ENCODE measurements at places on chromosomes 6 and 20.
A peak's percentile ranks its signal among the peaks of the same experiment; 100 is the strongest.

- DNase-seq: no peak
Measured at GRCh38 chr6:32982702-32983492, 14.5 kb downstream of the BRD2 start.

- DNase-seq: no peak
Measured at GRCh38 chr6:75052491-75052890, 153.4 kb downstream of the COL12A1 start.

DNA sequence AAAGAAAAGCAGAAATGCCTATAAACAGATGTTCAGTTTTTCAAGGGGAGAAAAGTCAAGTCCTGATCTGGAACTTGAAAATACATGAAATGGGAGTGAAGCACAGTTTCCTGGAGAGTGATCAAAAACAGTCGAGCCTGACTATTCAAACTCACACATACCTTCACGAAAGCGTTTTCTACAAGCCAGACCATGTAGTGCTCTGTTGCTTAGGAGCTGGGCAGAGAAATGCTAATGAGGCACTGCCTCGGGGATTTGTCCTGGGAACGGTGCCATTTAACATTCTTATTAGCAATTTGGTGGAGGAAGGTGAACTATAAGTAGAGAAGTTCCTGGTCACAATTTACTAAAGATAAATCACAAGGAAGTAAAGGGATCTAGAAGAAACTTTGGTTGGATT is 5.9 kb downstream of the NHSL1 start:
- no peak for DNase-seq

- DNase-seq: no peak
Measured at GRCh38 chr20:62487-62886, 25.0 kb upstream of the DEFB125 start.

DNA sequence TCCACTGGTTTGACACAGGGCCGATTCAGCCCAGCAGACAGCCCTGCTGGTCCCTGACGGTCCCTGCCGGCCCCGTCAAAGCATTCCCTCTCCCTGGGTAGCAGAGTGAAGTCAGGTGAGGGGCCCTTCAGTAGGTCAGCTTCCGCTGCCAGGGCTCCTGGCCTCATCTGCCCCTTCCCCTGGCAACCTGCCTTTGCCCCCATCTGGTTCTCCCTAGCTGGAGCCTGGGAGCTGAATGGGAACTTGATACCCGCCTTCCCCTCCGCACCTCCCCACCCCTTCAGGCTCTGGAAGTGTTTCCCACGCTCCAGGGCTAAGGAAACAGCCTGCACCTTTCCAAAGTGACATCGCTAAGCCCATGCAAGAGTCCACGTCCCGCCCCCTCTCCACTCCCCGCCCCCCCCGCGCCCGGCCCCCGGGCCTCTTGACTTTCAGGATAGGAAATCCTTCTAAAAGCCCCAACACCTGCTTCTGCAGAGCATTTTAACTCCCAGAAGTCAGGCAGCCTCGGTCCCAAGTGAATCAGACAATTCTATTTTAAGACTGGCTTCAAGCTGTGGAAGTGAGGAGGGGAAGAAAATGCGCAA is 53.3 kb downstream of the ISM1 start:
- DNase-seq: no peak

- no peak for DNase-seq
Measured at GRCh38 chr6:111794300-111794699, 79.0 kb downstream of the FYN start.

DNA sequence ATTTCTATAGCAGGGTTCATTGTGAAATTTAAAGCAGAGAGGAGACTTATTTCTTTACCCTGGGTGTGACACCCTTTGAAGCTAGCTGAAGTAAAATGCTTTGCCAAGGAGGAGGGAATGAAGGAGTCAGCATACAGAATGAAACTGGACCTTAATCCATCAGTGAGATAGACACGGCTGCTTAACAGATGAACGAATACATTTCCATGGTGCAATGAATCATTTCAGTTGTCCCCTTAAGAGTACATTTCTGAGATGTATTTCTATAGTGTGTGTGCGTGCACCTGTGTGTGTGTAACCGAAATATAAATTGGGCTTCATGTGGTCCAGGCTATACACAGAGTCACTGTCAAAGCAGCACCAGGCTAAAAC is 73.8 kb upstream of the CD93 start:
- no peak for DNase-seq

DNA sequence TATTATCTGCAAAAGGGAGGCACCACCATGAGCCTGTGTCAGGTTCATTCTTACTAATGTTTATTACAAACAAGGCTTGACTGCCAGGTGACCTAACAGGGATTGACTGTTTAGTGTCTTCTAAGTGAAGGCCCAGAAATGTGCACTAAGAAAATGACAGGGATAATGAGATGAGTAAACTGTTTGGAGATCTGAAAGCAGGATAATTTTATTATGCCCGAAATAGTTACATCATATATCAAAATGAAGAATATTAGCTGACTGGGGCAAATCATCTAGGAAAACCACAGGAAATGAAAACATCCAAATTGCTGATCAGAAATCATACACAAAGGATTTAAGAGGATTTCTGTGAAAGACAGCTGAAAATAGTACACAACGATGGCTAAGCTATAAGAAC is 516.7 kb downstream of the HDGFL1 start:
- DNase-seq: no peak

DNA sequence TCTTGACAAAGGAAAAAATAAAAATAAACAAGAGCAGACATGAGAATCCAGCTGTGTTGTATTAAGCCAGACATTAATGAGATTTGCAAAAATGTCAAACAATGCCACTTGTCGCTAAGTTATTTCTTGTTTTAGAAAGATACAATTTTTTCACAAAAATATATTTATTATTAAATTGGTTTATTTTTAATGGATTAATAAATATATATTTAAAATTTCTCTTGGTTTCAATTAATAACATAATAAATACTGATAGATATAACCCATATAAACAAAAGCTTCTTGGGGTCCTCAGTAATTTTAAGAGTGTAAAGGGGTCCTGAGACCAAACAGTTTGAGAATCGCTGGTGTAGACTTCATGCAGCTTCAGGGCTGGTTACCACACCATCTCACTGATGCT is 26.1 kb downstream of the TUBB2B start:
- DNase-seq: no peak

DNA sequence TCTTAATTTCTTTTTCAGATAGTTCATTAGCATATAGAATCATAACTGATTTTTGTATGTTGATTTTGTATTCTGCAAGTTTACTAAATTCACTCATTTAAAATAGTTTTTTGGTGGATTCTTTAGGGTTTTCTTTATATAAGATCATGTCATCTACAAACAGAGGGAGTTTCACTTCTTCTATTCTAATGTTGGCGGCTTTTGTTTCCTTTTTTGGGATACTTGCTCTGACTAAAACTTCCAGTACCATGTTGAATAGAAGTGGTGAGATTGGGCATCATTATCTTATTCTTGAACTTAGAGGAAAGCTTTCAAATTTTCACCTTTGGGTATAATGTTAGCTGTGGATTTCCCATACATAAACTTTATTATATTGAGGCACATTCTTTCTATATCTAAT is 296.9 kb downstream of the BCKDHB start:
- DNase-seq: no peak

GRCh38 chr6:167350731-167351655 is 26.1 kb downstream of the TTLL2 start:
- DNase-seq: peak; percentile 64

DNA sequence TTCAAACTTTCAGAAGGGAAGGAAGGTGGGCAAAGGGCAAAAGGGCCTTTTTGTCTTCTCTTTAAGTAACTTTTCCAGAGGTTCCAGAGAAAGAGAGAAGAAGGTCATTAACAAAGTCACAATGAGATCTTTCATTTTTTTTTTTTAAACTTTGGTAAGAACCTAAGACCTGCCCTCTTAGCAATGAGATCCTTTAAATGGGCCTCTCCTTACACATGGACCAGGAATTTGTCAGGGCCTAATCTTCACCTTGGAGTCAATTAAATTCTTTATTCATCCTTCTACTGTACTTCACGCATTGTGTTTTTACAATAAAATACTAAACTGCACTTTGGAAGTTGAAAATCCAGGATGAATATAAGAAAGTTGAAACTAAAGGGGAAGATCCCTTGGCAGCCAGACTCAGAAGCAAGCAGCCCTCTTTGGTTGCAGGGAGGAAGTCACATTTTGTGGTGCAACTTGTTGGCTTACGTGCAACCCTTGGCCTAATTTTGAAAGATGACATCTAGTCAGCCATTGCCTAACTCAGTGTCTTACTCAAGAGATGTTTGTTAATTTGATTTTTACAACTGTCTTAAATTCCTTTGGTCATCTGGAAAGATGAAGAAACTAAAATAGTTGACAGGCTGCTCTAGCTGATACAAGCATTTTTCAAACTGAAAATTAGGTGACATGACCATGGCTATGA is 11.9 kb upstream of the TMEM170B start:
- no peak for DNase-seq

- no peak for DNase-seq
Measured at GRCh38 chr20:36261389-36262105, 25.3 kb downstream of the AAR2 start.

DNA sequence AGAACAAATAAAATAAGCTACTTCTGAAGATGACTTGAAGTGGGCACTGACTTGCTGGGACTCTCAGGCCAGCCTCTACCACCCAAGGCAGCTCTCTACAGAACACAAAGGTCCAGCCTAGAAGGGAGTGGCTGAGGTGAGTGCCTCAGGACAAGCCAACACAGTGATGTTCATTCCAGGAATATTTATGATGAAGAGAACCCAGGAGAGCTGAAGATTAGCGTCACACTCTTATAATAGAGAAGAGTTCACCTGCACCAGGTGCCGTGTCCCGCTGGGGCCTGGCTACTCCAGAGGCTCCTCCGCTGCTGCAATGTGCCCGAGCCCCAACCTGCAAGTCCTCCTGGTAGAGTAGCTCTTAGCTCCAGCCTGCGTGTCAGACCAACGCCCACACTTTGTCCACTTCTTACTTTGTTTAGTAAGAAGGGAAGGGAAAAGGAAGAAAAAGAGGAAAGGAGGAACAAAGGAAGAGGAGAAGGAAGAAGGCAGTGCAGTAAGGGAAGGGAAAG is 182.4 kb upstream of the QKI start:
- DNase-seq: no peak

DNA sequence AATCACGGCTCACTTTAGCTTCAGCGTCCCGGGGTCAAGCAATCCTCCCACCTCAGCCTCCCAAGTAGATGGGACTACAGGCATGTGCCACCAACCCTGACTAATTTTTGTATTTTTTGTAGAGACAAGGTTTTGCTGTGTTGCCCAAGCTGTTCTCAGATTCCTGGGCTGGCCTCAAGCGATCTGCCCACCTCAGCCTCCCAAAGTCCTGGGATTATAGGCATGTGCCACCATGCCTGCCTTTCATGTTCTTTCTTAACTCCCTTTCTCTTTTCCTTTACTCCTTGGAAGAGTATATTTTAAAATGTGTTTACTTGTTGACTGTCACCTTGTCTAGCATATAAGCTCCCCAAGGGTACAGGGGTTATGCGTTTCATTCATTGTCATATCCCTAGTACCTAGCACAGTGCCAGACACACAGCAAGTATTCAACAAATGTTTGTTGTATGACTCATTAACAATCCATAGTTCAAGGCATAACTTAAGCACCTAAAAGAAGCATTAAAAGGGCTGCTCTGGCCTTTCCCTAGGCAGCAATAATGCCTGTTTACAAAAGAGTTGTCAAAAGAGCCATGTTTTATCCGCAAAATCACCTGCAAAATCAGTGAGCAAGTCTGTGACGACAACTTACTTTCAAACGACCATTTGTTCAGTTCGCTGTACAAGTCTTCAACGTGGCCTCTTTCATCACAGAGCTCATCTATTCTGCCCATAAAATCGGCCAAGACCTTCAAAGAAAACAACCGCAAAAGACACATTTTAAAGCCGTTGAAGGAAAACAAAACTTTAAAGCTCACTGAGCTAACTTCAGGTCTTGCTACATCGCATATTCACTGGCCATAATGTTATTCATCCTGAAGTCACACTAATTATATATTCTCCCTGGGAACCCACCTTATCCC is 4.6 kb downstream of the CYP24A1 start:
- DNase-seq: no peak

DNA sequence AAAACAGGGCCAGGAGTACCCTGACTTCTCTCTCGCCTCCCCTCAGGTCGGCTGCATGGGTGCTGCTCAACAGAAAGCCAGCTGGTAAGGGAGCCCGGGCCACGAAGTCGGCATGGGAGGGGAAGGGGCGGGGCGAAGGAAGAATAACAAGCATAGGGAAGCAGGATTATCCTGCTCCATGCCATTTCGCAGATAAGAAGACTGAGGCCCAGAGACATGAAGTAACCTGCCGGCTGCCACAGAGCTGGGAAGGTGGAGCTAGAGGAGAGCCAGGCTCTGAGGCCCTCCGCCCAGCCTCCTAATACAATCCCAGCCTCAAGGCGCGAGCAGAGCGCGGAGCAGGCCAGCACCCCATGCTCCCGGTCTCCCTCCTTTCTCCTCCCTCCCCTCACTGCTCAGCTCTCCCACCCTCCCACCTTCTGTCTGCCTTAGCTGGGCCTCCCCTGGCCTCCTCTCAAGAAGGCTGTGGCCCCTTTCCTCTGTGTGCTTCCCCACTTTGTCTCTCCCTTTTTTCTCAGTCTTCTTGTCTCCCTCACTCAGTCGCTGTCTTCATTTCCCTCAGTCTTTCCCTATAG is 13.2 kb upstream of the HMGA1 start:
- DNase-seq: no peak

DNA sequence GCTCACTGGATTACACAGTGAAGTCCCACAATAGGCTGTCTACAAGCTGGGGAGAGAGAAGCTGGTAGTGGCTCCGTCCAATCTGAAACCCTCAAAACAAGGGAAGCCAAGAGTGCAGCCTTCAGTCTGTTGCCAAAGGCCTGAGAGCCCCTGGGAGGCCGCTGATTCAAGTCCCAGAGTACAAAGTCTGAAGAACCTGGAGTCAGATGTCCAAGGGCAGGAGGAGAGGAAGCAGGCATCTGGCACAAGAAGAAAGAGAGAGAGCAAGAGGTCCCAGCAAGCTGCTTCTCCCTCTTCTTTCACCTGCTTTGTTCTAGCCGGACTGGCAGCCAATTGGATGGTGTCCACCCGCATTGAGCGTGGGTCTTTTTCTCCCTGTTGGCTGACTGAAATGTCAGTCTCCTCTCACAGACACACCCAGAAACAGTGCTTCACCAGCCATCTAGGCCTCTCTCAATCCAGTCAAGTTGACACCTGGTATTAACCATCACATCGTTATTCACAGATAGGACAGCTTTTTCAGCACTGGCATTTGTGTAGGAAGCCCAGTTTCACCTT is 51.2 kb downstream of the CRYBG1 start:
- no peak for DNase-seq

DNA sequence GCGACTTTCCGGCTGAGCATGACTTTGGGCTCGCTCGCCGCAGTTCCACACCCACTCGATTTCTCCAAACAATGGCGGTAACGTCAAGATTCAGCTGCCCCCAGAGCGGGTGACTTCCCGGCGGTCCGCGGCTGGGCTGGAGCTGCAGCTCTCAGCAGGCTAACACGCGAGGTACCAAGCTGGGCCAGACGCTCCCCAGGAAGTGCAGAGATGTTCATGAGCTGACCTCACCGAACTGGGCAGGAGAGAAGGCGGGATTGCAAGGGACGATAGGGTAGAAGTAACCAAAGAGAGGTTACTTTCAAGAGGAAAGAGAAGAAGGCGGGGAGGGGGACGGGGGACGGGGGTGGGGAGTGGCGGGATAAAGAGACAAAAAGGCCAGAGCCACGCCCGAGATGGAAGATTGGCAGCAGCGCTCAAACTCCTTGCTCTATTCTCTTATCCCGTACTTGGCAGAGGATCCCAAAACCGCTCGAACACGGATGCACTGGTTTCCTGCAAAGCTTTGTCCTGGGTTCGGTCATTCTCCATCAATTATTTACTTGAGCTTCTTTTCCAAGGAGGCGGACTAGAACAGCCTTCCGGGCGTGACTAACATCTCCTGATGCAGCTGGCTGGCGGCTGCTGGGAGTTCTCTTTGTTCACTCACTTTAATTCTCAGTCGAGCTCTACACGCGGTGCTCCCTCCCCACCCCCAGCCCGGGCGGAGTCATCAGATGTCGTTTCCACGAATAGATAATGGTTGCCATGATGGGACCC is at the start of gene MTCL3:
Gene MTCL3, minus strand, starts transcription at position 626 of the 759 bp plus-strand sequence.
- DNase-seq: no peak

All from activated CD4-positive, alpha-beta T cell treated with anti-CD3 and anti-CD28 coated beads for 1 hour (primary cell).